ENCODE measurements at places on chromosomes 11 and 22.
A peak's percentile ranks its signal among the peaks of the same experiment; 100 is the strongest.

DNA sequence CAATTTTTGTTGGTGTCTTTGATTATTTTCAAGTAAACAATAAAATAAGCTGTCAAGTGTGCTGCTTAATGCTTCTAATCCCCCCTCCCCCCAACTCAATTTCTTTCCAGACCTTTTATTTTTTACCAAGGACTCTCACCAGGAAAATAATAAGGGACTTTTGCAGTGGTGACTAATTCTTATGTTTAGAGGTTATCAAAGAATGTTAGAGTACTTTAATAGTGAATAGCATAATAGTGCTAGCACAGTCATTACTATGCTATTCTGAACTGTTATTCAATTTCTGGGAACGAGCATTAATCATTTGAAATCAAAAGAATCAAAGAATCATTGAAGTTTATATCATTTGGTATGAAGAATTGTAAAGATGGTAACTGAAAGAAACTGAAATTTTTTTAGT lies 251.4 kb downstream of the DDX10 start:
- no peak for DNase-seq

DNA sequence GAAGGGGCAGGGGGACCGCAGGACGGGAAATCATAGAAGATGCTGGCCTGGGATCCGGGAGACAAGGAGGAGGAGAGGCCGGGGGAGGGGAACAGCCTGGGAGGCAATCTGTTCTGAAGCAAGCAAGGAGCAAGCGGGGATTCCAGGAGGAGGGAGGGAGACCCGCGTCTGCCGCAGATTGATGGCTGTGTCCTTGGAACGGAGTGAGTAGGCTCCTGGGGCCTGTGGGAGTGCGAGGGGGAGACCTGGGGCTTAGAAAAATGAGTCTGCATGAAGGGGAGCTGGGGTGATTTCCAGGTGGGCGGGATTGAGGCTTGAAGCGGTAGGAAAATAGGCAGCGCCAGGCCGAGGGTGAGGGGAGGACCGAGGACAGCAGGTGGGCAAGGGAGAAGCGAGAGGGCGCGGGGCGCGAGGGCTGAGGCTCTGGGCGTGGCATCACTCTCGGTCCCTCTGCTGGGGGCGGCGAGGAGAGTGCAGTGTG lies 1.6 kb upstream of the LRRC55 start:
- DNase-seq = peak; percentile 28

DNA sequence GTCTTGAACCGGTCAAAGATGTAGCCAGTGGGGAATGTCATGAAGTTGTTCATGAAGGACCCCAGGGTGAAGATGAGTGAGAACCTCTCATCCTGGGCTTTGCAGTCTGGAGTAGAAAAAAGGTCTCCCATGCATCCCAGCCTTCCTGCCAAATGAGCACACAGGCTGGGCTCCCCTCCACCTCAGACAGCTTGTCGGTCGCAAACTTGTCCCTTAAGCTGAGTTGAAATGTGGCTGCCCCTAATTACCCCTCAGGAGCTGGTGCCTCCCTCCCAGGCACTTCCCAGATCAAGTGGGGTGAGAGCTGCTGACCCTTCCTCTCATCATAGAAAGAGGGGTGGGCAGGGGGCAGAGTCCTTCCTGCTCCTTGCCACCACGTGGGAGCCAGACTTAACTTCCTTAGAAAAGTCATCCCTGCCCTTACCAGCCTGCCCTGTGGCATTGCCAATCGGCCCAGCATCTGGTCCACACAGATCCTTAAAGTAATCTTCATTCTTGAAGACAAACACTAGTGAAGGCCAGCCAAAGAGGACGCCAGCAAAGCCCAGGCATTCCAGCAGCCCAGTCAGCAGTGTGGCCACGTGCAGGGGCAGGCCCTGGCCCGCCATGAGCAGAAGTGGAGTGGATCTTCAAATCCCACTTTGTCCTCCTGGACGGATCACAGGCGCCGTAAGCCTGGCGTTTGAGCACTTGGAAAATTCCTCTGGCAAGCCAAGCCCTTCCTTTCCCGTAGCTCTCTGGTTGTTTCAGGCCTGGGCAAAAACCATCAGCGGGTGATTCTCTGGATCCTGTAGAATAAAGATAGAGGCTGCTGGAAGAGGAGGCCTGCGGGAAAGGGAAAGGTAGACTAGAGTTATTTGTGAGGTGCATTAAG lies 1.1 kb downstream of the SLC43A3 start:
- DNase-seq = peak; percentile 83

- no peak for DNase-seq
These were observed 75.6 kb downstream of the BLID start for GRCh38 chr11:122040464-122040863.

DNA sequence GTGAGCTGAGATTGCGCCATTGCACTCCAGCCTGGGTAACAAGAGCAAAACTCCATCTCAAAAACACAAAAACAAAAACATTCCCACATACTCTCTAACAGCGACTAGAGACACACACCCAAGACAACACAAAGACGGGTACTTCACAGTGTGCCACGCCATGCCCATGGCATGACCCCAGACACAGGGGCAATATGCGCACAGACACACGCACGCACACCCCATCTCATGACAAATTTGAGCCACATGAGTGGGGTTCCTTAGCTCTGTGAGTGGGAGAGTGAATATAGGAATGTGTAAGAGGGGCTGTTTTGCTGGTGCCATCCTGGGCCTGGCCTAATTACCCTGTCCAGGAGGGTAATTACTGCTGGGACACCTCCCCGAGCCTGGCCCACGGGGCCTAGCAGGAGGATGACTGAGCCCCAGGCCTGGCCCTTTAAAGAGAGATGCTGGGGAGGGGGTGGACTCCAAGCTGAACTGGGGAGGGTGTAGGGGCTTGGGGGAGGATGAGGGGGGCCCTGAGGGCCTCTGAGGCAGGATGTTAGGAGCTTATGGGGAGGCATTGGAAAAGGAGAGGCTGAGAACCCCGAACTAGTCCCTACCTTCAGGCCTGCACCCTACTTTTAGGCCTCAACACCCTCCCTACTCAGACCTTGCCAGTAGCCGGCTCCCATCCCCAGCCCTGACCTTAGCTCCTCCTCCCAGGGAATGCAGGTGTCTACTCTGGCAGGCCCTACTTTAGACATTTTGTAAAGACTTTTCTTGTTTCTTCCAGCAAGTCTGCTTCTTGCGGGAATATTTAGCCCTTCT lies 1.5 kb downstream of the LTBP3 start:
- no peak for DNase-seq

DNA sequence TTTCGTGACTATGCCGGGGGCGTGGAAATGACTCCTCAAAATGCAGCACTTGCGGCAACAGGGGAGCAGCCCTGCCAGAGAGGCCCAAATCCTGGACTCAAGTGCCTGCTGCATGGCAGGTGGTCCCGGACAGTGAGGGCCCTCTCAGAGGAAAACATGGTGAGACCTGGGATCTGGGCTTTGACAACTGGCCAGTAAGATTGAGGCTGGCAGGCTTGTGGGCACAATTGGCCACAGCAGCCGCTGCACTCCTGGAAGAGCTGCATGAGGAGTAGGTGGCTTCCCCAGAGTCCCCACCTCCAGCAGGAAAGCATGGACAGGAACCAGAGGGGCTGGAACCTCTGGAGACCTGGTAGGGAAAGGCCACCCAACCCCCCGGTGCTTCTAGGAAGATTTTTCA lies 13.4 kb downstream of the LINC01488 start:
- DNase-seq = no peak

- DNase-seq = peak; percentile 21
These were observed 25.5 kb upstream of the GNB1L start for GRCh38 chr22:19879992-19880785.

GRCh38 chr22:28395920-28396753 lies 283.5 kb downstream of the TTC28 start:
- no peak for DNase-seq

DNA sequence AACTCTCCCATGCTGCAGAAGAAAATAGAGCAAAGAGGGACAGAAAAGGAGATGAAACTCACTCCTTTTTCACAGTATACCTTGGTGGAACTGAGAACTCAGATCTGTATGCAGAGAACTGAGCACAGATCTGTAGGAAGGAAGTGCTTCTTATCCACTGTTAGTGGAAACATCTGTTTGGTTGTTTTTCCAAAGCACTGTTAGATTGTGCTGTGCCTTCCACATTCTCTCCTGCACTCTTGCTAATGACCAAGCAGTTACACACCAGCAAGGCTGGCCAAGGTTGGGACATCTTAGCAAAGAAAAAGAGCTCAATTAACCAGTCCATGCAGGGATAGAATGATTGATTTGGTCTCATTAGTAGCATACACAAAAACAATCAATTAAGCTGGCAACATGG lies 20.1 kb upstream of the SIK2 start:
- no peak for DNase-seq

- DNase-seq = peak; percentile 48
These were observed 1.0 kb downstream of the RTN3 start for GRCh38 chr11:63682066-63683021.

- DNase-seq = peak; percentile 74
These were observed 69.1 kb downstream of the MICAL2 start for GRCh38 chr11:12179531-12179930.

DNA sequence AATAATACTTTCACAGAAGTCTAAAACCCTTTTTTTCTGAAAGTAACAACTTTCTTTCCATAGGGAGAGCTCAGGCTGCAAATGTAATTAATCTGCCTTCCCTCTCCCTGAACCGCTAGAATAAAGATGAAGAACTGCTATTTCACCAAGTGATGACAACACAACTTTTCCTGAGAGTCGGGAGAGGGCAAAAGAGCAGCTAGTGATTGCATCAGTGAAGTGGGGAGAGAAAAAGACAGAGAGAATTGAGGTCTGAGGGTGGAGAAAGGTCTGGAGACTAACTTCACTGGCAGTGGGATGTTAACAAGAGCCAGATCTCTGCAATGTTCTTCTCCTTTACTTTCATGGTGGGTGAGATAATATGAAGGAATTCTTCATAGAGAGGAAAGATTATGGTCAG lies 10.9 kb upstream of the MPEG1 start:
- no peak for DNase-seq

GRCh38 chr11:15476371-15476917 lies 361.7 kb downstream of the INSC start:
- no peak for DNase-seq

DNA sequence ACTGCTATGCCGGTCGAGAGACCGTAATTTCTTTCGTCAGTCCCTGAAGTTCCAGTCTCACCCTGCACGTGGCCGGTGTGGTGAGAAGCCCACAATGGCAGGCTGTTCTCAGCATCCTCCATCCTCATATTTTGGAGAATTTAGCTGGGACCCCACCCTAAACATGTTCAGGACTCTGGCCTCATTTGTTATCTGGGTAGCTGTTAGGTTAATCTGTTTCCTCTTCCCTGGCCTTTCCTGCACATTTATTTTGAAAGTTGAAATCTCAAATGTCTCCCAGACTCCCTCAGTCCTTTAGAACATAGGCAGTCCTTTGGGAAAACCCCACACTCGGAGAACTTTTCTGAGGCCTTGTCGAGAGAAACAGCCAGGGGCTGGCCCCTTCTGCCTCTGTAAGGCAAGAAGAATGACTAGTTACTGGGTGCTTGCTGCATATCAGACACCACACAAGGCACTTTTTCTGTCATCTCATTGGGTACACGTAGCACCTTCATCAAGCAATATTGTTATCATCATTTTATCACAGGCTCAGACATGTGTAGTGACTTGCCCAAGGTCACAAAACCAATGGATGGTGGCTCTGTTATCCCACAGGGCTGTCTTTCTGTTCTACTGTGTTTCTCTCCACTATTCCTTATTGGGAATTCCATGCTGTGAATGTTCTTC lies 109.3 kb upstream of the CRYBB3 start:
- DNase-seq = no peak

- peak; percentile 21 for DNase-seq
These were observed 789.4 kb upstream of the KIRREL3 start for GRCh38 chr11:127789927-127790326.

DNA sequence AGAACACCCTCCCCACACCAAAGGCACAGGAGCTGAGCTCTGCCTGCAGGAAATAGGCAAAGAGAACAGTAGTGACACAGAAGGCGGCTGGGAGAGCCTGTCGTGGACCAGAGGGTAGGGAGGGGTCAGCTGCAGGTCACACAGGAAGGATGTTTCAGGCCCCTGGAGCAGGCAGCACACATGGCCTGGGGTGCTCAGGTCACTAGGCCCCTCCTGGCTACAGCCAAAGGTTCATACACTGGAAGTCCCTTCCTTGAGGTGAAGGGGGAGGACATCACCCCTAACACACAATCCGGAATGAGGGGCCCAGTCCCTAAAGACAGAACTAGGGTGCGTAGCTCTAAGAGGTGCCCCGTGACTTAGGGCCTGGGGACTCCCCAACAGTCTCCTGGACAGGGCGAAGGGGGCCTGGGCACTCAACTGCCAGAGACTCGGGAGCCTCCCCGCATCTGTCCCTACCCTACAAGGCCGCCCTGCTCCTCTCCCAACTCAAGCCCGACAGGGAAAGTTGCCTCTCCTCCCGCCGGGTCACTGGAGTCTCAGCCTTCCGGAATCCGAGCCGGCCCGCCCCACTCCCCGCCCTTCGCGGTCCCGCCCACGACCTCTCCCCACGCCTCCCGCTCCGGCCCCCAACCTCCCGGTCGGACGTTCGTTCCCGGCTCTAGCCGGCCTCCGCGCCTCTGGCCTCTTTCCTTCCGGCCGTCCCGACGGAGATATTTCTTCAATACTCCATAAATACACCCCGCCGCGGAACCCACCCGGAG lies at the start of gene CYB5R2:
TSS of gene CYB5R2 (minus strand) at position 541 of the 764 bp plus-strand sequence. CDS start 675 bp downstream, outside the sequence.
- DNase-seq = peak; percentile 88

GRCh38 chr11:71379701-71380100 lies 68.5 kb downstream of the DHCR7 start:
- no peak for DNase-seq

DNA sequence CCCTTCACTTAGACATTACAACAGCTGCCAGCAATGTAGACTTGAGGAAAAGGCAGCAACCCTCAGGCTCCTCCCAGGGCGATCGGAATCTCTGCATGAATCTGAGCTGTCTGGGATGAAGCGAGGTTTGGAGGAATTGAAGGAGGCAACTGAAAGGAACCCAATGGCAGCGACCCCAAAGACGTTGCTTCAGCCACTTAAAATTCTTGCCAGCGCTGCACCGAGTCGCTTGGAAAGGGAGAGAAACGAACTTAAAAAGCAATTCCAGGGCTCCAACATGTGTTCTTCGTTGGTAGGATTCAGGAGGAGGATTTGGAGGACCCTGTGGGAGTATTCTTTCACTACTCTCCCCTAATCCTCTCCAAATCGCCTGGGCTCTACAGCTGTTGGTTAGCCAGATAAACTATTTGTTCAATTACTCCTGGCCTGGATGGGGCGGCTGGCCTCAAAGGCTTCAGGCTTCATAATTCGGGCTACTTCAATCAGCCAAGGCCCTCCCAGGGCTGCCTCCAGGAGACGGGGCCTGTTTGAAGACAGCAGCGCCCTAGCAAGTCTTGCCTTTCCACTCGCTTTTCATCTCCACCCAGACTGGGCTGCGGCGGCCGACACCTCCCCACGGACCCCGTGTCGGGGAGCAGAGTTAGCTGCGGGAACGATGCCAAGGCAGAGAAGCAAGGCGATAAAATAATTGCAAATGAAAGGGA lies 72.4 kb upstream of the TMEM45B start:
- peak; percentile 82 for DNase-seq
